ENCODE measurements at places on chromosomes 7 and 10.

- DNase-seq: no peak
Measured at GRCh38 chr10:82075605-82076004, 200.6 kb downstream of the NRG3 start.

DNA sequence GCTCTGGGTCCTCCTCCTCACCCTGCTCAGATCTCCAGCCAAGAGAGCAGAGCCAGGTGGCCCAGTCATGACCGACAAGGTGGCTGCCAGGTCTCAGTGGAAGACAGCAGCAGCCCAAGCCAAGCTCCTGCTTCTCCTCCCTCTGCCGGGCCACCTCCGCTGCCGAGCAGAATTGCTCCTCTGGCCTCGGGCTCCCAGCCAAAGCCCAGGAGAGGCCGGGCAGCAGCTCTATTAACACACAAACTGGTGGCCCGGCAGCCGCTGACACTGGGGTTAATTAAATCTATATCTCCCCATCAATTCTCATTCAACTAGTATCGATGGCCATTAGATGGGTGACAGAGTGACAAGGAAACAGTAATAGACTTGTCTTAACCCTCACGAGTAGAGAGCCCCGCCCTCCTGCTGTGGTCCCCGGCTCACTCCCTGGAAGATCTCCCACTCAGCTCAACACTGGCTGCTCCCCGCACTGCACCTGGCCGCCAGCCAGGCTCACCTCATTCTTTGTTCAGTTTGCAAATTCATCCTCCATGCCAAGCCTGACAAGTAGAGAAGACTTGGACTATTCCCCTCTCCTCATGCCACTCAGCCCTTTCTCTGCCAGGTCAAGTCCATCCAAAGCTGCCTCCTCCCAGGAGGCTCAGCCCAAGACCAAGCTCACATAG is 74.1 kb upstream of the UNC5B start:
- DNase-seq: no peak

GRCh38 chr10:78945838-78946237 is 122.9 kb upstream of the ZMIZ1 start:
- DNase-seq: no peak

DNA sequence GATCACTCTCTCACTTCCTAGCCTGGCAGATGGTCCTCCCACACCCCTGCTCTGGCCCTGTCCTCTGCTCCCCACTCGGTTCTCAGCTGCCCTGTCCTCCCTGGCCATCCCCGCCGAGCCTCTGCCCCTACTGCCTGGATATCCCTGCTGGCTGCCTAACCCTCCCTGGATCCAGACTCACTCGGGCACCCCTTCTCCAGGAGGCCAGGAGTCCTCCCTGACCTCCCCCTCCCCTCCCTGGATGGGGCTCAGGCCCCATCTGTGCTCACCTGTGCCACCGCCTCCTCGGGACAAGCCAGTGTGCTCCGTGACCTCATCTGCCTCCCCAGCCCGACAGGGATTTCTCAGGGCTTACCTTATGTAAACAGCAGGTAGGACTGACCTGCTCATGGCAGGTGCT is 406.1 kb downstream of the TCERG1L start:
- DNase-seq: no peak

DNA sequence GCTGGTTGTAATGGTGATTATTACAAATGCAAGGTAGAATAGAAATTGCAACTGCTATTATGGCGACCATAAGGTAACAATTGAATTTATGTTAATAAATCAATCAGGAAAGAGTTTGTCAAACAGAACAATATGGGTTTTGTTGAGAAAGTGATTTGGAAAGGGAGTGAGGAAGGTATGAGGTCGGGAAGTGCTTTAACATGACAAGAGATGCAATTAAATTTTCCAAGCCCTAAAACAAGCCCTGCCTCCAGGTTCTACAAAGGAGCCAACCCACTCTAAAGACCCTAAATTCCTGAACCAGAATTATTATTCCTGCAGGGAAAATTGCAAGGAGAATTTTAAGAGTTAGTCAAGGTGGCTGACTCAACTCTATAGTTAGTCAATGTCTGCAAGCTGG is 363.7 kb downstream of the BMPER start:
- DNase-seq: no peak

GRCh38 chr10:45440511-45441062 is 66.6 kb downstream of the ALOX5 start:
- DNase-seq: no peak

DNA sequence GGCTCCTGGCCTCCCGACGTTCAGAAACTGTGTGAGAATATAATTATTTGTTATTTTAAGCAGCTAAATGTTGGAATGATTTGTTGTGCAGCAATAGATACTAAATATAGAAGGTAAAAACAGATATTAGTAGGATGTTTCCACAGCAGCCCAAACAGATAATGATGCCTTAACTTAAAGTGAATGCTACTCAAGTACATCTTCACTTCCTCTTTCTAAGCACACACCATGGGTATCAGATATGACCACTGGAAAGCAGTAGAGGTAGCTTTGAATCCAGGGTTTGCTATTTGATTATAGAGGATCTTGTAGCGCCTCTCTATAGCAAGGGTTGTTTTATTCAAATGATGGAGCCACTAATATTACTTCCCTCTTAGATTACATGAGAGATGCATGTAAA is 38.2 kb upstream of the BET1 start:
- no peak for DNase-seq

GRCh38 chr7:127884066-127884559 is 147.1 kb downstream of the LRRC4 start:
- no peak for DNase-seq

- DNase-seq: no peak
Measured at GRCh38 chr10:51180141-51180540, 105.9 kb downstream of the PRKG1 start.

GRCh38 chr10:100621360-100622205 is 85.8 kb downstream of the HIF1AN start:
- DNase-seq: no peak

DNA sequence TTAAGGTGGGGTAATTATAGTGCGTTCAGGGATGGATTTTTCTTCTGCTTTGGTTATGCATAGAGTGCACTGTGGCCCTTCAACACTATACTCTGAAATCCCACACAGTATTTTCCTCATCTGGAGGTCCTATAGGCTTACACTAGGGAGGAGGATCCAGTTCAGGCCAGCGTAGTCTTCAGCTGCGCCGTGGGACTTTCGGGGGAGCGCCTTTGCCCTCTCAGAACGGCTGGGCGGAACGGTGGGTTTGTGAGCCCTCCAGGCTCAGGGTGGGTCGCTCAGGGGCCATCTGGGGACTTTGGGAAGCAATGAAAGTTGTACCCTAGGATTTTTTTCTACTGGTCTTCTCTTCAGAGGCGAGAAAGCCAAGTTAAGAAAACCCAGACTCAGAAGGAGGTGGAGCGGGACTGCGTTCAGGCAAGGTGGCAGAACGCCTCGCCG is 652 bp upstream of the VPS26A start:
- DNase-seq: no peak

- DNase-seq: no peak
Measured at GRCh38 chr10:53356616-53357349, 584.2 kb upstream of the MBL2 start.

GRCh38 chr7:22210355-22210754 is 146.6 kb downstream of the RAPGEF5 start:
- DNase-seq: no peak

GRCh38 chr7:98174334-98175259 is 36.6 kb upstream of the BHLHA15 start:
- DNase-seq: no peak

Measured in activated naive CD4-positive, alpha-beta T cell (primary cell).